ENCODE measurements at places on chromosomes 16 and 17.
A peak's percentile ranks its signal among the peaks of the same experiment; 100 is the strongest.

- no peak for DNase-seq
These were observed 73.3 kb downstream of the RBBP6 start for GRCh38 chr16:24612656-24613055.

- DNase-seq, result no peak
These were observed 589.2 kb downstream of the CDH11 start for GRCh38 chr16:64532691-64533090.

GRCh38 chr16:51666821-51667220, 515.8 kb upstream of the SALL1 start:
- DNase-seq, result no peak

DNA sequence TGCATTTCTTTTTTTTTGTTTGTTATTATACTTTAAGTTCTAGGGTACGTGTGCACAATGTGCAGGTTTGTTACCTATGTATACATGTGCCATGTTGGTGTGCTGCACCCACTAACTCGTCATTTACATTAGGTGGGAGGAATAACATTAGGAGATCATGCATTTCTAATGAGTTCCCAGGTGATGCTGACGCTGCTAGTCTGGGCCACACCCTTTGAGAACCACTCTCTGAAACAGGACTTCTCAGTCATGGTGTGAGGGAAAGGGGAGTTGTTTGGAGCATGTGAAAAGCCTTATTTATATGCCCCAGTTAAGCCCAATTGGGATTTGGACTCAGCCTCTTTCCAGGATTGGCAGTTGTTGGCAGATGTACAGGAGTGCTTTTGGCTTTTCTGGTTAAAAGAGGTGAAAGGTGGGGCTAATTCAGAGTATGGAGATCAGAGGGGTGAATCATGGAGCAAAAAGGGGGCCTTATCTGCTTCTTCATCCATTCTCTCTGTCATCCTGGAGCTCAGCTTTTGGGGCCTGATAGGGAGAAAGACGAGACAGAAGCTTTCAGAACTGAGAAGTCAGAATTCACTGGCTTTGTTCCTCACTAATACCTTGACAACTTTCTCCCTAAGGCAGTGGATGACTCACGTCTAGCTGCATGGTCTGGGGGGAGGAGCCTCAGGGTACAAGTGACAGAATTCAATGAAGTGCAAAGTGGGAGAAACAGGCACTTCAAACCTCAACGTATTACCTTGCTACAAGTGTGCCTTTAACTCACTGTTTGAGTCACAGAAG, 180.0 kb upstream of the CACNG3 start:
- DNase-seq, result peak; percentile 9

GRCh38 chr16:15502041-15502725, 67.8 kb downstream of the BMERB1 start:
- no peak for DNase-seq

GRCh38 chr16:8962393-8963009, 1.2 kb downstream of the USP7 start:
- peak; percentile 65 for DNase-seq

GRCh38 chr16:14473488-14473887, 156.6 kb downstream of the PARN start:
- no peak for DNase-seq

DNA sequence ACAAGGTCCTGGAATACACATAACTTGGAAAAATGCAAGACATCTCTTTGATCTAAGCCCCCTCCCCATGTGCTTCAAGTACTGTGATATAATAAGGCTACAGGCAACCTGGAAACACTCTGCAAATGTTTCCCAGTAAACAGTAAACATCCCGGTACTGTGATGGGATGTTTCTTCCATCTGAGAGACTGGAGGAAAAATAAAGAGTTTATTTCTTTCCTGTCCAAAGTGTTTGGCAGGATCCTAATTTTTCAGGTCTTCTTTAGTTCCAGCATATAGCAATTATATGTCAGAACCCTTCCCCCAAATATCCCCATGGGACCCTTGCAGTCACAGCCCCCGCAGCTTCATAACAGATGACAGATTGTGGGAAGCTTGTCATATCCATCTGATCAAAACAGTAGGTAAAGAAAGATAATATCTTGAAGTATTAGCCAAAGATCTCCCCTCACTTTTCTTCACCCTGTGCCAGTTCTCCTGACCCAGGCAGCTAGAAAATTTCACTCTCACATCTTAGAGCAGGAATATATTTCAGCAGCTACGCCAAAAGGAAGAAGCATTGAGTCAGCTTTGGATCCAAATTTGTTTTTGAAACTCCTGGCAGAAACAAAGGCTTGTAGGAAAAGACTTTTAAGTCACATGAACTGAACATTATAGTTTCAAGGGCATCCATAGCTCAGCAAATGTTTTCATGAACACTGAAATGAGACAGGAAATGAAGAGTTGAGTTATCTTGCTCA, 141.3 kb downstream of the HS3ST3A1 start:
- DNase-seq, result no peak

DNA sequence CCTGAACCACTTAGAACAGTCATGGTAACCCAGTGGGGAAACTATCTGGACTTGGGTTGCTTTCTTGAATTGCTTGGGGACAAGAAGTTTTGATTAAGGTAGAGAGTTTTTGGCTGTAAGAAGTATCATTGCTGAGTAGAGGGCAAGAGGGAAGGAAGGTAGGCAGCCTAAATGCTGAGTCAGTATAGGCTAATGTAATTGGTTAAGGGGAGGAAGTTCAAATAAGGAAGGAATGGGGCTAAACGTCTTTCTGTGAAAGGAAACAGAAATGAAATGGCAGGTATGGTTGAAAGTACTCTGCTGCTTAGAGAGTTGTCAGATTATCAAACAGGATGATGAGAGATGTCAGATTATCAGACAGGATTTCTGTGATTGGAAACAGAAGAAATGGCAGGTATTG, 20.3 kb downstream of the KPNB1 start:
- DNase-seq, result no peak

DNA sequence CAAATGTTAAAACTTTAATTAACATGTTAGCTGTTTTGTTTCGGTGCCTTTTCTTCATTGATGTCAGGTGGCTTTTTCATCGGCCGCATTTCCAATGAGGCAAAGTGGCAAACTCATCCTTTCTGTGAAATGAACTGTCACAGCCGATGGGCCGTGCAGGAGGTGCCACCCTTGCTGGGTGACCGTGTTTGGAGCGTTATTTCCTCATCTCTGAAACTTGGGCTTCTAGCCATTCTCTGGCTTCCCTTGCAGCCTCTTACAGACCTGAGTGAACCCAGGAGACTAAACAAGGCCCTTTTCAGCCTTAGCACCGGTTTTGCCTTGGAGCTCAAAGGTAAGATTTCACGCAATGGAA, 42.2 kb upstream of the PRSS54 start:
- DNase-seq, result no peak

- no peak for DNase-seq
These were observed 20.7 kb downstream of the NXN start for GRCh38 chr17:958712-959451.

DNA sequence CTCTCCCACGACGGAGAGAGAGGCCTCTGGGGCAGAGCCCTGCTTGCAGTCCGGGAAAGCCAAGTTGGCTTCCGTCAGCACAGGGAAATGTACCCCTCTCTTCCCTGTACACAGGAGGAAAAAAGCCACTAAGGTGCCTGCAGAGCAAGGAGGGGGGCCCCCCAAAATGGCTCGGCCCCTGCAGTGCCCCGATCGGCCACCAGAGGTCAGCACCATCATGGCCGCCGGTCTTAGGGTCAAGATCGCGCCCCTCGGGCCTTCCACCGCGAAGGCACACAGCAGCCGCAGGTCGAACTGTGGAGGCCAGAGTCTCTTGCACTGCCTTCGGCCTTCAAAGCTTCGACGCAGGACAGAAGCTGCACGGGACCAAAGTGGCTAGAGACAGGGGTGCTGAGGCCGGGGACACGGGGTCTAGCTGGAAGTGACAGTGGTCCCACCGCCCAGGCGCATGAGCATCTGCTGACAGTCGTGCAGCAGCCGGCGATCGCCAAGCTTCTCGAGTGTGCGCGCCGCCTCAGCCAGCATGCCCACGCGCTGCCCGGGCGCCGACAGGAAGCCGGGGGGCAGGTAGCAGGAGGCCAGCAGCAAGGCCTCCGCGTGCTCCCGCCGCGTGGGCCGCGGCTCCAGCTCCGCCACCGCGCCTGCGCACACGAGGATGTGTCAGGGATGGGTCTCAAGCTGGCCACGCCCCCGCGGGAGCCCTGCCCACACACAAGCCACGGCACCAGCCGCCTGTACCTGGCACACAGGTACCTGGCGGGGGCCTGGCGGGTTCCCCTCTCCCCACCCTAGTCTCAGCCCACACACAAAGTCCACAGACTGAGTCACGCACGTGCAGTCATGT, 24.4 kb downstream of the SREBF1 start:
- peak; percentile 99 for DNase-seq

GRCh38 chr17:59848778-59849177, 44.0 kb downstream of the TUBD1 start:
- DNase-seq, result no peak

DNA sequence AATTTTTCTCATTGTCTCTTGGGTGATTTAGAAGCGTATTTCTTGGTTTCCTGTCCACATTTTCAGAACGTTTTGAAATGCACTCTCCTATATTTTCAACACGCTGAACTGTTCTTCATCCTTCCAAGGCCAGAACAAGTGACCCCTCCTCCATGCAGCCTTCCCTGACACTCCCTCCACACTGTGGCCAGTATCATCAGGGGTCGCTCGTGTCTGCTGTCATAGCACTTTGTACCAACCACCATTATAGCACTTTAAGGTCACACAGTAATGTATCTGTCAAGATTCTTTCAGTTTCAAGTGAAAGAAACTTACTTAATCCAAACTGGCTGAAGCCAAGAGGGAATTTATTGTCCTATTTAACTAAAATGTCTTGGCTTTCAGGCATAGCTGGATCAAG, 17.5 kb upstream of the IL21R start:
- no peak for DNase-seq

GRCh38 chr16:68731637-68732036, 5.5 kb upstream of the CDH1 start:
- no peak for DNase-seq

DNA sequence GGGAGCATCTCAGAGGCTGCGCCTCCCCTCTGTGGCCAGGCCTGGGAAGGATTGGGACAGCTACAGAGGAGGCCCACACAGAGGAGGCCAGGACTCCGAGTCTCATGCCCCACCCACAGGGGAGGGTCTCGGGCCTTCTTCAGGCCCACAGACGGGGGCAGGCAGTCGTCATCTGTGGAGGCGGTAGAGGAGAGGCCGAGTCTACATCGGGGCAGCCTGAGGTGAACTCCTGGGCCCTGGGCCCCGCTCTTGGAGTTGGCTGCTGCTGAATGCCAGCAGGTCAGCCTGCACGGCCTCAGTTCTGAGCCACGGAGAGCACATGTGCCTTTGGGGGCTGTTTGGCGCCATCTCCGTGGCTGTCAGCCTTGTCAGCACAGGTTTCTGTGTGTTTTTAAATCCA, 8.1 kb upstream of the NUDT16L1 start:
- no peak for DNase-seq

GRCh38 chr16:9567666-9568065, 476.2 kb downstream of the HAPSTR1 start:
- DNase-seq, result no peak

DNA sequence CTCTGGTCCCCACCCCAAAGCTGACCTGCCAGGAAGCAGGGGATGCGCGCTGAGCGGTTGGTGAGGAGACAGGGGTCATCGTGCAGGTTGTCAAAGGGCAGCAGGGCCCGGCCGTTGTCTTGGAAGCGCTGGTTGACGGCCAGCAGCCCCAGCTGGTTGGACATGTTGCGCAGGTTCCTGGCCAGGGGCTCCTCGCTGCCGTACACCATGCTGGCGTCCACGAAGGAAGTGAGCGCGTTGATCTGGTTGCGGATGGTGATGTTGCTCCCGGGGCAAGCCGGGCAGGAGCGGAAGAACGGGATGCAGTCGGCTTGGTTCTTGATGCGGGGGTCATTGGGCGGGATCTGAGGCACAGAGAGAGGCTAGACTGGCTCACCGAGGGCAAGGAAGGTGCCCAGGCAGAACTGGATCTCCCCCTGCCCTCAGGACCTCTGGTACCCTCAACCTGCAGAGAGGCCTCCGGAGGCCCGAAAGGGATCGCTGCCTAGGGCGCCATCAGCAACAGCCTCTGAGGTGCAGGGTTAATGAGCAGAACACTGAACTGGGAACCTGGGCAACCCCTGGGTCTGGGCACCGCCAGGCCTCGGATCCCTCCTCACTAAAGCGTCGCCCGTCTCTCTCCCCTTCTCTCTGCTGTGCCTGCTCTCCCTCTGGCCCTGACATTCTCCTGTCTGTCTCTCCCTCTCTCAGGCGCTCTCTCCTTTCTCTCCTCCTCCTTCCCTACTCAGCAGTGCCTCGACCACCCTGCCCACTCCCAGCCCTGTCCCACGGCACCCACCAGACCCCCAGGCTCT, 2.7 kb downstream of the MPO start:
- no peak for DNase-seq

- DNase-seq, result no peak
These were observed 233.5 kb downstream of the GSG1L start for GRCh38 chr16:27829975-27830374.

- no peak for DNase-seq
These were observed 7.6 kb downstream of the HDAC5 start for GRCh38 chr17:44115585-44116415.

DNA sequence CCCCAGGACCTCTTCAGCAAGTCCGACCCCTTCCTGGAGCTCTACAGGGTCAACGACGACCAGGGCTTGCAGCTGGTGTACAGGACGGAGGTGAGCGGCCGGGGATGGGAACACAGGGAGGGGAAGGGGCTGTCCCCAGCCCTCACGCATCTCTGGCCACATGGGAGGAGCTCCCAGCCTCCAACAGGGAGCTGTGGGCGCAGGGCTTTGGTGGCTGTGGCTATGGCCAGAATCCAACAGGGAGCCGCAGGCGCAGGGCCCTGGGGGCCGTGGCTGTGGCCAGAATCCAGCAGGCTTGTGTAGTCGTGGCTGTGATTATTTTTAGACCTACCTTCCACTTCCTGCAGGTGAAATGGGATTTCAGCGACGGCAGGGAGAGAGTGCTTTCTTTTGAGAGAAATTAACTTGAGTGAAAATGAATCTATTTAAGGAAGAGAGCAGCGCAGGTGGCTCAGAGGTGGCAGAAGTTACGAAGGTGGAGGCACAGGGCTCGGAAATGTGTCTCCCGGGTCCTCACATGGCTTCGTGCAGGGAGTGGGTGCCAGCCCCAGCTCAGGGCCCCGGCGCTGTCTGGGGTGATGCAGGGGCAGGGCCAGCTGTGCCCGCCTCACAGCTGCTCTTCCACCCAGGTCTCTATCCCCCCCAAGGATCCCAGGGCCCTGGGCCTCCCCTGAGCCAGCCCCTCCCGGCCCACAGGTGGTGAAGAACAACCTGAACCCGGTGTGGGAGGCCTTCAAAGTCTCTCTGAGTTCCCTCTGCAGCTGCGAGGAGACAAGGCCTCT, 9.4 kb downstream of the CPNE7 start:
- no peak for DNase-seq

DNA sequence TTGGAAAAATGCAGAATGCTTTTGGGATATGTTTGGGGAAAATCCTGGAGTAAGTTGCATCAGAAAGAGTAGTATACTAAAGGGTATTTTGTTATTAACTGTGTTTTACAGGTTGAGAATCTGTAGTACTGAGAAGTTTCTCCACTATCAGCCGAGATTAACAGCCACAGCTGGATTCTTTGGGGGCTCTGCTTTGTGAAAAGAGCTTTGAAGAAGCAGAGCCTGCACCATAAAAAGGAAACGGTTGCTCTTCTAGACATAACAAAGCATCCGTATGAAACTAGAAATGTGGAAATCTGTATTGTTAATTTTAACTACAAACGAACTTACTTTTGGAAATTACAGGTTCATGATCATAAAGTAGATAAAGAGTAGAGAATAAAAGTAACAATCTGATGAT, 5.3 kb downstream of the NLK start:
- DNase-seq, result no peak
